ENCODE measurements at places on chromosomes 11 and 22. TPM values are rescaled to one million over a fixed set of nuclear protein-coding genes. Genes with fewer than 3 reads are reported as not detected.

DNA sequence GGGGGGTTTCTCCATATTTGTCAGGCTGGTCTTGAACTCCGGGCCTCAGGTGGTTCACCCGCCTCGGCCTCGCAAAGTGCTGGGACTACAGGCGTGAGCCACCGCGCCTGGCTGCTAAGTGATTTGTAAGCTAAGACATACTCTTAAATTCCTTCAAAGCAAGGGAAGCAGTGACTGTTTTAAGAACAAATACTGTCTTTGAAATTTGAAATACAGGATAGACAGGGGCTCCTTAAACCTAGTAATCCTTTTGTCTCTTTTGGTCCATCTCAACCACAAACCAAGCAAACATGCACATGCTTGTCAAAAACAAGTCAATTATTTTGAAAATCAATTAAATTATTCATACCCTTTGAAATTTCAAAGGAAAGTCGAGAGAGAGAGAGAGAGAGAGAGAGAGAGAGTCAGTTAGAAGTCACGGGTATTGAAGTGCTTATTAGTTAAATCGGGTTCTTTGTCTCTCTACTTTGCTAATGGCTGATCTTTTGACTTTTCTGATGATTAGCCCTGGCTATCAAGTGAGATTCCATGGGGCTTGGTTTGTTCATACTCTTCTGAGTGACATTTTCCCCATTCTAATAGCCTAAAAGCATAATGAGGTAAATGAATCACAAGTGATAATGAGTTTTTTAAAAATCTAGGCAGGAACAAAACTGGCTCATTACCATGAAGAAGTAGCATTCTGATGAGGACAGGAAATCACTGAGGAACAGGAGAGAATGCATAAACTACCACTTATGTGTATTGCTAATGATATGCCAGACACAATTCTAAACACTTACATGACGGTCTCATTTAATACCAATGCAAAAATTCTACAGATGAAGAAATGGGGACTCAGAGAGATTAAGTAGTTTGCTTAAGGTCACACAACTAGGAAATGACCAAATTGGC, 48.0 kb downstream of the MCHR1 start:
- no peak overlapping the region for H3K27ac ChIP-seq
- H3K36me3 ChIP-seq, result no peaks in the 10 kb centered on the region
- DNase-seq, result no peak
- H3K4me1 ChIP-seq, result no peaks in the 10 kb centered on the region

Gene P2RY6
- total RNA-seq, result 0.55 TPM

- DNase-seq, result no peak
- H3K4me1 ChIP-seq, result no peaks in the 10 kb centered on the region
- H3K27me3 ChIP-seq, result no peaks in the 10 kb centered on the region
- no peaks in the 10 kb centered on the region for H3K36me3 ChIP-seq
- H3K27ac ChIP-seq, result no peak overlapping the region
- no peak overlapping the region for H3K4me3 ChIP-seq
Measured at GRCh38 chr11:15697437-15698236, 582.9 kb downstream of the INSC start.

GRCh38 chr11:100719362-100719761, 32.3 kb downstream of the ARHGAP42 start:
- H3K36me3 ChIP-seq, result no peaks in the 10 kb centered on the region
- peak overlapping the region; percentile 59 for H3K27ac ChIP-seq
- no peak overlapping the region for H3K4me3 ChIP-seq
- no peak for DNase-seq
- H3K27me3 ChIP-seq, result no peaks in the 10 kb centered on the region

- H3K27ac ChIP-seq, result no peak overlapping the region
- no peak overlapping the region for H3K4me3 ChIP-seq
- DNase-seq, result no peak
- H3K27me3 ChIP-seq, result no peaks in the 10 kb centered on the region
Measured at GRCh38 chr22:33903012-33903411, 17.3 kb downstream of the LARGE1 start.

- no peaks in the 10 kb centered on the region for H3K36me3 ChIP-seq
- H3K27ac ChIP-seq, result no peak overlapping the region
- no peaks in the 10 kb centered on the region for H3K27me3 ChIP-seq
Measured at GRCh38 chr11:44207292-44207691, 102.6 kb downstream of the ALX4 start.

Gene CLDN5
- total RNA-seq, result 418 TPM

- H3K27me3 ChIP-seq, result no peaks in the 10 kb centered on the region
- H3K4me3 ChIP-seq, result no peak overlapping the region
- H3K27ac ChIP-seq, result no peak overlapping the region
- peaks cover 10% of the 10 kb centered on the region for H3K4me1 ChIP-seq
- H3K36me3 ChIP-seq, result no peaks in the 10 kb centered on the region
Measured at GRCh38 chr11:12148882-12149281, 38.5 kb downstream of the MICAL2 start.

- no peak overlapping the region for H3K27ac ChIP-seq
- H3K4me3 ChIP-seq, result no peak overlapping the region
- no peak for DNase-seq
- H3K27me3 ChIP-seq, result peaks cover 4% of the 10 kb centered on the region
- H3K36me3 ChIP-seq, result no peaks in the 10 kb centered on the region
Measured at GRCh38 chr11:66417000-66417399, 3.8 kb upstream of the NPAS4 start.

DNA sequence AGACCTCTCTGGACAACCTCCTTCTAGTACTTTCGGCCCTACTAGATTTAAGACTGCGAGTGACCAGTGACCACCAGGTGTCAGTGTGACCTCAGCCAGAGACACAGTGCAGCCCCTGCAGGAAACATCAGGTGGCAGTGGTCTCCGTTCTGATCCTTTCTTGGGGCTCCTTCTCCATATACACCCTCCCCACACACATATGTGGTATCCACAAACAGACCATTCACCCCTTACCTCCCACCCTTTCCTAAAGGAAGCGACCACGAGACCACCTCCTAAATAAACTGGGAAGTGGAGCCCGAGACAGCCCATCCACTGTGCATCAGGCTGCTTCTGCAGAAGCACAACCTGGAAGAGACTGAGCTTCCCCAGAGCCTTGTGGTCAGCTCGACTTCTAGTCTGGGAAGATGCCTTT, 38.5 kb upstream of the CYP2D6 start:
- no peaks in the 10 kb centered on the region for H3K27me3 ChIP-seq
- no peak overlapping the region for H3K4me3 ChIP-seq
- no peak overlapping the region for H3K27ac ChIP-seq
- H3K4me1 ChIP-seq, result no peaks in the 10 kb centered on the region

DNA sequence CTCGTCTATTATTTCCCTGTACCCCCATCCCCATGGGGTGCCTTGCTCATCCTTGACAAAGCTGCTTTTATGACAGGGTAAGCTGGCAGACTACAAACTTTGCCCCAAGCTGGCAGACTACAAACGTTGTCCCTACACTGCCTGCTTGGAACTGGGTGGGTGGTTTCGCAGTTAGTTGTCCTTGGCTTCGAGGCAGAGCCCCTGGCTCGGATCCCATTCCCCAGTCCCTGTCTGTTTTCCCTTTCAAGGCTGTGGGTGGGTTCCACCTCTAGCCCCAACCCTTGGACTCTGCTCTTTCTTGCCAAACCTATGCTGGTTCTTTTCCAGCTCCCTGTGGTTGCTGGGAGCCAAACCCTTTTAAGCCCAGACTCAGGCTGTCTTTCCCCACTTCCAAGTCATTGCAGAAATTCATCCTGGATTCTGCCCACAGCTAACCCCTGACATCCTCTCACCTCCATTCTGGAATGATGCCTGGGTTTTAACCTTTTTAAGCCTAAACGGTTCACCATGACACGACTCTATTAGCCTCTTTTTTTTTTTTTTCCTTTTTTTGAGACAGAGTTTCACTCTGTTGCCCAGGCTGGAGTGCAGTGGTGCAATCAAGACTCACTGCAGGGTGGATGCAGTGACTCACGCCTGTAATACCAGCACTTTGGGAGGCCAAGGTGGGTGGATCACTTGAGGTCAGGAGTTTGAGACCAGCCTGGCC, 9.2 kb upstream of the RBM14 start:
- H3K4me1 ChIP-seq, result no peaks in the 10 kb centered on the region
- peaks cover 27% of the 10 kb centered on the region for H3K36me3 ChIP-seq
- no peaks in the 10 kb centered on the region for H3K27me3 ChIP-seq
- no peak overlapping the region for H3K4me3 ChIP-seq
- H3K27ac ChIP-seq, result peak overlapping the region; percentile 5

GRCh38 chr11:47373876-47374719, 4.2 kb downstream of the SPI1 start:
- peak overlapping the region; percentile 48 for H3K4me3 ChIP-seq
- no peaks in the 10 kb centered on the region for H3K27me3 ChIP-seq
- H3K27ac ChIP-seq, result peak overlapping the region; percentile 40
- peak; percentile 95 for DNase-seq

DNA sequence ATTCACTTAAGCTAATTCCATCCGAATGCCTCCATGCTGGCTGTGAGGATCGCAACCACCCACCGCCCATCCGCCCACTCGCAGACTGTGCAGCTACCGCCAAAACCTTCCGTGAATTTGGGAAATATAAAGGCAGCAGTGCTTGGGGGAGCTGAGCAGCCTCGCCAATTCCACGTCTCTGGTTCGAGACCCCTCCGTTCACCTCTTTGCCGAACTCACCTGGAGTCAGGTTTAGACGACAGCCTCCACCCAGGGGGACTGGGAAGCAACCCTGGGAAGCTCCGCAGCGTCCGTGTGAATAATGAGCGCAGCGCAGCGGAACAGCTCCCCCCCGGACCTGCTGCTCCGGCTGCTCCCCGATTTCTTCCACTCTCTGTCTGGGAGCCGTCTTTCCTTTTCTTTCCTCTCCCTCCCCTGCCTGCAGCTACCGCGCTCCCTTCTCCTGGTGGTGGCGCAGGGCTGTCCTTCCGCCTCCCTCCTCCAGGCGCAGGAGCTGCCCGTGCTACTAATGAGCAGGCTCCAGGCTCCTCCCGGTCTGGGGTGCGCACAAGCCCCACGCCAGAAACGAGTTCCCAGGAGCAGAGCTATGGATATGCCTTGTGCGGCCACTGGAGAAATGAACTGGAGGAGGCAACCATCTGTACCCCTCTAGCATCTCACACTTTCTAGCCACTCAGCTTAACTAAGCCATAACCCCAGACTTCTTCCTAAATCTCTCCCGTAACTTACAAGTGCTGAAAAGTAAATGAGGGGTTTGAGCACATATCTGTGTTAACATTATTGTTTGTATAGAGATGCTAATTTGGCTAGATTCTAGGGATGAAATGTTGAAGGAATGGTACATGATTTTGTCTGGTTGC, 107.3 kb downstream of the XKR3 start:
- no peak overlapping the region for H3K27ac ChIP-seq
- no peak overlapping the region for H3K4me3 ChIP-seq
- no peaks in the 10 kb centered on the region for H3K36me3 ChIP-seq
- no peak for DNase-seq
- H3K4me1 ChIP-seq, result no peaks in the 10 kb centered on the region

DNA sequence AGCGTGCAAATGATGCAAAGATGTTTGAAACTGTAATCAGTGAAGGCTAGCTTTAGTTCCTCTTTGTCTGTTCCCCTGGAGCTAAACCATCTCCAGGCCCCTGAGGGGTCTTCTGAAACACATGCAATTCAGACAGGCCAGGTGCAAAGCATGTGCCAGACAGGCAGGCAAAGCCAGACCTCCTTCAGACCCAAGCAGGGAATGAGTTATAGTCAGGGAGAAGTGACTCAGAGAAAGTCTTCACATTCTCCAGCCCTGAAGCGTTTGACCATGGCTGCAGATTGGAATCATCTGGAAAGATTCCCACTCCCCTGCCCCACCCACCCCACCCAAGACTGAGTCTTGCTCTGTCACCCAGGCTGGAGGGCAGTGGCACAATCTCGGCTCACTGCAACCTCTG, 187.0 kb upstream of the ISX start:
- no peak overlapping the region for H3K27ac ChIP-seq
- no peaks in the 10 kb centered on the region for H3K27me3 ChIP-seq
- no peak overlapping the region for H3K4me3 ChIP-seq
- H3K4me1 ChIP-seq, result no peaks in the 10 kb centered on the region
- DNase-seq, result no peak

DNA sequence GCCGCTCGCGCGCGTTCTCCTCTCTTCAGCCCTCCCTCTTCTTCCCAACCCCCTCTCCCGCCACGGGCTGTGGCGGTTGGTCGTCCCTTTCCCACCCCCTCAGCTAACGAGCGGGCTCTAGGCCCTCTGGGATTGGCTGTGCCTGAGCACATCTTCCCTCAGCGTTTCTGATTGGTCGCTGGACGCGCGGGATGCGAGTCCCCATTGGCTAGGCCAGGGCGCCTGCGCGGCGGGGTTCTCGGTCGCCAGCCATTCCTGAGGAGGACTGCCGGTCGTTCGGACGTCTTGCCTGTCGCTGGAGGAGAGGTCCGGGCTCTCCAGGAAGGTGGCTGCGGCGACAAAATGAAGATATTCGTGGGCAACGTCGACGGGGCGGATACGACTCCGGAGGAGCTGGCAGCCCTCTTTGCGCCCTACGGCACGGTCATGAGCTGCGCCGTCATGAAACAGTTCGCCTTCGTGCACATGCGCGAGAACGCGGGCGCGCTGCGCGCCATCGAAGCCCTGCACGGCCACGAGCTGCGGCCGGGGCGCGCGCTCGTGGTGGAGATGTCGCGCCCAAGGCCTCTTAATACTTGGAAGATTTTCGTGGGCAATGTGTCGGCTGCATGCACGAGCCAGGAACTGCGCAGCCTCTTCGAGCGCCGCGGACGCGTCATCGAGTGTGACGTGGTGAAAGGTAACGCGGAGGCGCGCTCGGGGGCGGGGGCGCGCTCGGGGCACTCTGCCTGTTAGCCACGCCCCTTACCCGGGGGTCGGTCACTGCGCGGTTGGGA, at the start of gene RBM14:
Gene RBM14 (plus strand): TSS at position 252 of the 776 bp plus-strand sequence. CDS start 91 bp downstream, at position 343.
- peak within 1 kb of the TSS; percentile 95 for H3K27ac ChIP-seq
- peaks cover 50% of the 10 kb centered on the region for H3K4me1 ChIP-seq
- DNase-seq, result peak; percentile 98
- H3K4me3 ChIP-seq, result peak within 1 kb of the TSS; percentile 78

DNA sequence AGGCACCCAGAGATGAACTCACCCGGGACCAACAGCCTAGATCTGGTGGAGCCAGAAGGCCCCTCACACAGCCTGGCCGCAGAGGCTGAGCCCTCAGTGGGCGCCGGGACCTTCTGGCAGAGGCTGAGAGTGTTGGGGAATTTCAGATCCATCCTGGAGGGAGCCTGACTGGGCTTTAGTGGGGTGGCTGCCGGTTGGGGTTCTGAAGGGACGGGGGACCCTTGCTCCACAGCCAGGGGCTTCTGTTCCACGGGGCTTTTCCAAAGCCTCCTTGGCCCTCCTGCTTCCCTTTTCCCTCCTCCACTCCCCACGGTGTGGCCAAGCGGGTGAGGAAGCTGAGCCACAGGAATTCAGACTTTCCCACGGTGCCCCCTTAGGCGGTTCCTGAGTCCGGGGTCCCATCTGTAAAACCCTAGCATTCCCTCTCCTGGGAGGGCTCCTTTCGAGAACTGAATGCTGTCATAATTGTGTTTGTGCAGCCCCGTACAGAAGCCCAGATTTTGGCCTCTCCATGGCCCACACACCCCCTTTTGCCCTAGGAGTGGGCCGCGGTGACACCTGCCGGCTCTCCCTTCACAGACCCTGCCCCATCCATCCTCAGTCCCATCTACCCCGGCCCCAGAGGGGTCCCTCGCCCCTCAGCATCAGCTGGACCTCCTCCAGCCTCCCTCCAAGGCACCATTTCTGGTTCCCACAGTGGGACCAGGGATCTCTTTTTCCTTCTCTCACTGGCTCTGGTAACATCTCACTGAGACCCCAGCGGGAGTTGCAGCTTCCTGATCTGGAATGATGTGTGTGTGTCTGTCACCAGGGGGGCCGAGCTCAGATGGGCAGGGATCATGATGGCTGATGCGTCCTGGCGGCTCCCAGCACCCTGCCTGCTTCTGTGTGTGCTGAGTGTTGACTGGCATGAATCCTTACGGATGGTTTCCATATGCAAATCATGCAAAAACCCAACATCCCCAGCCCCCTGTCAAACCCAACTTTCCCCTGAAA, 1048.4 kb downstream of the TBC1D22A start:
- no peak for DNase-seq
- no peak overlapping the region for H3K27ac ChIP-seq
- no peaks in the 10 kb centered on the region for H3K36me3 ChIP-seq
- no peak overlapping the region for H3K4me3 ChIP-seq
- no peaks in the 10 kb centered on the region for H3K4me1 ChIP-seq
